ENCODE measurements at places on chromosomes 6 and 20. TPM values are rescaled to one million over a fixed set of nuclear protein-coding genes. Genes with fewer than 3 reads are reported as not detected.

GTSF1L gene
- not detected for total RNA-seq

CST7 gene
- 49.3 TPM for total RNA-seq

OVOL2 gene
- total RNA-seq = not detected

FIG4 gene
- total RNA-seq = 13.1 TPM

C4B gene
- 3.3 TPM for total RNA-seq

SGK2 gene
- 0.16 TPM for total RNA-seq

OPRM1 gene
- not detected for total RNA-seq

PROCR gene
- 2.3 TPM for total RNA-seq

B4GALT5 gene
- 16.8 TPM for total RNA-seq

HRH3 gene
- not detected for total RNA-seq

EBF4 gene
- 1.1 TPM for total RNA-seq

CST1 gene
- not detected for total RNA-seq

C6orf132 gene
- total RNA-seq = 0.13 TPM

SMLR1 gene
- not detected for total RNA-seq

LRFN2 gene
- total RNA-seq = not detected

VGLL2 gene
- total RNA-seq = not detected
